ENCODE measurements at places on chromosomes 1 and 21.

- DNase-seq, result no peak
Observed at GRCh38 chr1:70025846-70026245, 179.5 kb downstream of the LRRC40 start.

- peak; percentile 60 for DNase-seq
Observed at GRCh38 chr1:159831412-159832141, 4.9 kb downstream of the SLAMF8 start.

DNA sequence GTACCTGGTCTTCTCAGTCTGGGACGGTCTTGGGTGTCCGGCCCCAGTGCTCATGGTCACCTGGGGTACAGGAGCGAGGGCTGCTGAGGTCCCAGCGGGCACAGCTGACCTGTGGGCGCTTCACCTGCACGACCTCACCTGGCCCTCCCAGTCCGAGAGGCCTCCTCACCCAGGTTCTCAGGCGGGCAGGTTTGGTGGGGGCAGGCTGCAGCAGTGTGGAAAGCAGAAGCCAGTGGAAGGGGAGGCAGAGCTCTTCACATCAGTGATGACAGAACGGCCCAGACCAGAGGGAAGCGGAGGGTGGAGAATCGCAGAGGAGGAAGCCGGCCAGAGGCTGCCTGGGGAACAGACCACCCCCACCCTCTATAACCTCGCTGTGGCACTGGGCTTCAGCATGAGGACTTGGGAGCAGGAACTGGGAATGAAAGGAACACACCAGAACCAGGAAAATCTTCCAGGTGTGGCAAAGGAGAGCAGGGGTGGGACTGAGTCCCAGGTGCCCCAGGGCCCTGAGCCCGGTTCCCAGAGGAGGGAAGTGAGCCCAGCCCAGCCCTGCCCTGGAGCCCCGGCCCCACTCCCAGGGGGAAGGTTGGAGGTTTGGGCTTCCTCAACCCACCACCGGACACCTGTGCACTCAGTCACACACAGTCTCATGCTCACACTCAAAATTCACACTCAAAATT lies 265.2 kb upstream of the VAMP3 start:
- DNase-seq, result no peak

- no peak for DNase-seq
Observed at GRCh38 chr1:24745711-24746413, 615 bp downstream of the CLIC4 start.

DNA sequence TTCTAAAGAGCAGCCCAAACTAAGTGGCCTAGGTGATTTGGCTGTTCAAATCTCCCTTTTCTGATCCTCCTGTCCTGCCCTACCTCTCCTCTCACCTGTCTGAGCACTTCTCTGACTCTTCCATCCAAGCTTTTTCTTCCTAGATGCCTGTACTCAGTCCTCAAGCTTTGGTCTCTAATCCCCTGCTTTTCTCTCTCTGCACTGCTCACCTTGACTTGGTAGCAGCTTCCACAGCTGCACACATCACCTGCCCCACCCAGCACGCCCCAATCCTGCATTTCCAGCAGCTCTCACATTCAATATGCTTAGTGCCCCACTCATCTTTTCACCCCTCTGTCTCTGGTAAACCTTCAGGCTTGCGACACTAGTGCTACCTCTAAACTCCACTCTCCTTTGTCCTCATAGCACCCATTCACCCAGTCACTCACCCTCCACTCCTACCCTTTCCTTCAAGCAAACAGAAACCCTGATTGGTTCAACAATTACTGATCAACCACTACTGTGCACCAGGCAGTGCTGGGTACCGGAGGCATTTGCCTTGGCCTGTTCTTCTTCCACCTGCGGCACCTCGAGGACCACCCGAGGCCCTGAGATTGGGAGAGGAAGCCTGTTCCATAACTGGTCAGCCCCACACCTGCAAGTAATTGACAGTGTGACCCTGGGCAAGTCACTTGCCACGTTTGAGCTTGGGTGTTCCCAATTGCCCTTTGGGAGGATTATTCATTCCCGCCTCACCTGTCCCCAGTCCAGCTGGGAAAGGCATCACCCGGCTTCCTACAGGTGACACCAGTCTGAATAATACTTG lies 136.1 kb upstream of the EDN2 start:
- no peak for DNase-seq

DNA sequence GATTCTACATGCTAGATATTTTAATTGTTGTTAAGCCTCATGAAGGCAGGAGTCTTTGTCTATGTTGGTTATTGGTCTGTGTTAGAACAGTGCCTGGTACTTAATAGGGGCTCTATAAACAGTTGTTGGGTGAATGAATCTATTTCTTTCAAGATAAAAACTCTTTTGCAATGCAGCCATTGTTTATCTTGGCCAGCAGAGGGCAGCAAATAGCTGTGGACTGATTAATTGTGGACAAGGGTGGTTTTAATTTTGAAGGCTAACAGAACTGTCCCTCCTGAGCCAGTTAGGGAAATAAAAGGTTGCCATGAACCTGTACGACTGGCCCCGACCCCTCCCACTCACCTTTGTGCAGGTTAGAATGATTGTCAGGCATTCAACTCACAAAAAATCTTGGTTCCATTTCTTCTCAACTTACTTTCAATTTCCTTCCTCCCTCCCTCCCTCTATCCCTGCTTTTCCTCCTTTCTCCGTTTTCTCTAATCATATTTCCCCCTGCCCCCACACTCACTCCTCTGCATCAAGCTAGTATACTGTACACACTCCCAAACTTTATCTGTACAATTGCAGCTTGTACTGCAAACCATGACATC lies 66.3 kb upstream of the DIRAS3 start:
- peak; percentile 56 for DNase-seq

GRCh38 chr1:216215169-216215568 lies 208.1 kb downstream of the USH2A start:
- DNase-seq, result no peak

DNA sequence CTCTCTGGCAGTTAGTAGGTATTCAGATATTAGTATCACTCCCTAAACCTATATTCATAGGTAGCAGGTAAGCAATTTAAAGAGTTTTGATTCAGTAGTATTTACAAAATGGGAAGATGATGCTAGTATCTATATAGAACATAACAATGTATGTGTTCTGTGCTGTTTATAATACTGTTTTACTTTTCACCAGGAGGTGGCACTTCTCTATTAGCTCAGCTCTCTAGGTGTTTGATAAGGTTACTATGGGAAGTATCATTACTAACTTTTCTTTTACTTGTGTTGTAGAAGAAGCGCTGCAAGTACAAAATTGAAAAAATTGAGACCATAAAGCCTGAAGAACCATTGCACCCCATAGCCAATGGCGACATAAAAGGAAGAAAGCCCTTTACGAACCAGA lies 49.4 kb upstream of the FASLG start:
- no peak for DNase-seq

DNA sequence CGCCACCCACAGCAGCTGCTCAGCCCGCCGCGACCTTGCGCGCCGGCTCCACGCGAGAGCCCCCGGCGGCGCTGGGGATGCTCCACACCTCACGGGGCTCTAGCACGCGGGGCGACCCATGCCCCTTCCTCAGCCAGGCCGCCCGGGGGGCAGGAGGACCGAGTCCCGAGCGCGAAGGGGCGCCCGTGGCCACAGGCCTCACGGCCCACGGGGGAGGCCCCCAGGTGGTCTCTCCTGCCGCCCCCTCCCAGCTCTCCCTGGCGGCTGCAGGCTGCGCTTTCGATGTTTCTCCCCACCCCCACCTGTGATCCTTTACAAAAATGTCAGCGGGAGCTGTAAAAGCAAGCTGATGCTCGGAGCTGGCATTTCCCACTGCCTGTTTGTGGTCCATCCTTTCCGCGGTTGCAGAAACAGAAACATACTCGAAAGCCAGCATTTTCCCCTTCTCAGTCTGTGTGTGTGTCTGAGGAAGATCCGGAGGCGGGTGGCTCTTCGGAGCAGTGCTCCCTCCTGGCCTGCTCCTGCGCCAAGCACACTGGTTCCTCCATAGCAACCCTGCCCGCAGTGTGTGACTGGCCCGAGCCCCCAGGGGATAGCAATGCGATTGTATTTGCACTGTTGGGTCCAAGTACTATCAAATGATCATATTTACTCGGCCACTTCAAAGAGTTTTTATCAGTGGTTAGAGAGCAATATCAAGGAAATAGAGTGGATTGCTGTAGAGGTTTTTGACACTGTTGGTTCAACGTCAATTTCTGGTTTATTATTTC lies 2.1 kb downstream of the KIF26B start:
- DNase-seq, result peak; percentile 80

DNA sequence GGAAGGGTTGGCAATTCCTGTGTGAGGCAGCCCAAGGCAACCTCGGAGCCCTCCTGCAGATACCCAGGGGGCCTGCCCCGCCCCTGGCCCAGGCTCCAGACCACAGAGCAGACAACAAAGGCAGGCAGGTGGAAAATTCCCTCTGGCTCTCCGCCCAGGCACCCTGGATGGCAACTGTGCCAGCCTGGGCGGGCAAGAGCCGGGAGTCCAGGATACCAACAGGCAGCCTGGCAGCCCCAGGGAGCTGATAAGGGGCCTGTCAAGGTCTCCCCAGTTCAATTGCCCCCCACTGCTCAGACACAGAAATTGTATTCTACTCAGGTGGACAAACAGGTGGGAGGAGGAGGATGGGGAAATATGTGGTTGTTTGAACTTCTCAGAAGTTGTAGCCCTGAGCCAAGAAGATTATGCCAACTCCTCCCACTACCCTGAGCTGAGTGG lies 15.4 kb upstream of the GPR37L1 start:
- no peak for DNase-seq

GRCh38 chr1:22292011-22292788 lies 149.3 kb upstream of the WNT4 start:
- DNase-seq, result no peak

GRCh38 chr1:81435175-81435574 lies 365.6 kb upstream of the ADGRL2 start:
- DNase-seq, result no peak

DNA sequence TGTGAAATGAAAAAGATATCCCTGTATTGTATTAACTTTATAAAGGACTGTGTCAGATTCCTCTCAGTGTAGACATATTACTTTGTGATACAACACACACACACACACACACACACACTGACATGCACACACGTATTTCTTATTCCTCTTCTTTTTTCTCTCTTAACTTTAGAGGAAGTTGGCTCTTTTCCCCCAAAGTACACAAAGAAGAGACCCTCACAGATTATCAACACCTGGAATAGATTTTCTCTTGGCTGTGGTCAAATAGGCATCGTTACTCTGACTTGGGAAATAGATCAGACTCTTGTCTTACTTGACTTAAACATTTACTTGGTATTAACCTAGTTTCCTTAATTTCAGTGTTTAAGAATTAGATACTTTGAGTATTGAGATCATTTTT lies 792.8 kb downstream of the ADGRL2 start:
- DNase-seq, result no peak

DNA sequence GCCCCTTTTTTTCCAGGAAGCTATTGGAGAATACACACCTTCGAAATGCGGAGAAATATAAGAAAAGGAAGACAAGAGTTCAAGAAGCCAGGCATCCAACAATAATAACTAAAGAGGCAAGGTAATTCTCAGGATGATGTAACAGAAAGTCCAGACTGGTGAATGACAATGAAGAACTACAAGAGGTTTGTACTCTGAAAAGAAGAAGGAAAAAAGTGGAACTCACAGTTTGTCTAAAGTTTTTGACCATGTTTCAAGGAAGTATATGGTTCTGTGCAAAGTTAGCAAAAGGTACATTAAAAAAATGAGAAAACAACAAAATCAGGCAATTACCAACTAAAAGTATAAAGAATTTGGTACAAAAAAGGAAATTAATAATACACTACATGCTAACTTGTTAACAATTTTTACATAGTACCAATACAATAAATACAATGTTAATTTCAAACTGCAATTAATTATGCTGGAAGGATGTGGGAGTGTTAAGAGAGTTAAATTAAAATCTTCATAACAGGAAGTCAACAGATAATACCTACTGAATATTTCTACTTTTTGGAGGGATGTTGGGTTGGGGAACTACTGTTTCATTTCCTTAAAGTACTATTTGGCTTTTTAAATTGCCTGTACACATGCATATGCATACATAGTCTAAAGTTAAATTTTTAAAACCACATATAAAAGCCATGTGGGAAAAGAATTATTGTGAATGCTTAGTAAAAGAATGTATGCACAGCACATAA lies 12.9 kb upstream of the CD55 start:
- DNase-seq, result no peak

DNA sequence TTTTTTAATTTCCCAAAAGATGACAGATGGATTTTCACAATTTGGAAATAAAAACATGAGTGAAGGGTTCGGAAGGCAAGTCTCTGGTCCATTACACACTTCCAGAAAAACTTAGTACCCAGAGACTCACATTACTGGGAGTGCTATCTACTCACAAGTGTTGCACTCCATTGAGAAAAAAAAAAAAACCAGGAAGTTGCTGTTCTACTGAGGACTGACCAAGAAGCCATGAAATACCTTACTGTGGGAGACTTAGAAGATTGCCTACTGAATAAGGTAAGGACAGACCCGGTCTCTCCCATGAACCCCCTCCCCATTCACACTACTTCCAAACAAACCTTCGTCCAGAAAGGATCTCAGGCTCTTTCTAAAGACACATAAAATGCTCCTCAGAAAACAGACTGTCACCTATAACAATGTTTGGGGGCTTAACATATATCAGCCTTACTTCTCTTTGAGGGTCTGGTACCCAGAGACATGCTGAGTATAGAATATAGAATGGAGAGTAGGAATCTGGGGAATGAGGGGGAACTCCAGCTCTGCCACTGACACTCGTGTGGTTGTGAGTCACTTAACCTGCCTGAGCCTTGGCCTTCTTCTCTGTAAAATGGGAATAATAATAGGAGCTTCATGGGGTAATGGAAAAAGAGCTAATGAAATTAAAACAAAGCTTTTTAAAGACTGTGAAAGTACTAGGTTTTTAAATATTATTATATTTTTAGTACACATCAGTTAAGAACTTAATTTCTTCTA lies 1.4 kb downstream of the MAB21L3 start:
- no peak for DNase-seq

GRCh38 chr1:39333296-39333695 lies 128.8 kb downstream of the MACF1 start:
- DNase-seq, result no peak

GRCh38 chr1:36086529-36087232 lies 2.0 kb upstream of the ADPRS start:
- no peak for DNase-seq

- no peak for DNase-seq
Observed at GRCh38 chr1:183186841-183187240, 777 bp downstream of the LAMC2 start.

DNA sequence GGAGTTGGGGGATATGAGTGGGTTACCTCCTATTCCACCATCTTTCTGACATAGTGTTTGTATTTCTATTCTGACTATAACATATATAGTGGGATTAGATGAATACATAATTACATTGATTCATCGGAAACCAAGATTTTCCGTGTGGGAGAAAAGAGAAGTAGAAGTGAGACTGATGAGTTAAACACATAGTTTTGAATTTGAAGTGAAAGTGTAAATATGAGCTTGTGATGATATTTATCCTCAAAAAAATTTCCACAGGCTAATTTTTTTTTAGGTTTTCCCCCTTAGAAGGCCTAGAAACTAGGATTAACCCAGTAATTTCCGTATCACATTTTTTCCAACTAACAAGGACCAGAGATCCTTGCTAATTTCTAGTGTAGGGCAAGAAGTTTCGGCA lies 6.9 kb downstream of the CD1B start:
- DNase-seq, result no peak

All from NCI-H1436 (cell line).